ENCODE measurements at places on chromosomes 2 and 18.
A peak's percentile ranks its signal among the peaks of the same experiment; 100 is the strongest.

DNA sequence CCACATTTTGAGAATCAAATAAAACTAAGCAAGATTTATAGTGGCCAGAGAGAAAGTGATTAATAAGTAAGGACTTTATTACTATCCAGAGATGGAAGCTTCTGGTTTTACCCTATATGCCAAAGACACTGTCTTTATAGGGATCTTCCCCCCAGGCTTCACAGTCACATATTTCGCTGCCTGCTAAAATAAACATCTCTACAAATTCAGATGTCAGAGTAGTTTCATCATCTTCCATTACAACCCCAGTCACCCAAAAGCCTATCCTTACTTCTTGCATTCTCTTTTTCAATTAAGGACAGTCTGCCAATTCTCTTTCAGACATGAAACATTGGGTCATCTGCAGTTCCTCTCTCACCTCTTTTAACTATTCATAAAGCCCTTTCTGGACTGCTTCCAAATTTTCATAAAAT, 28.3 kb downstream of the CREB1 start:
- DNase-seq, result no peak

DNA sequence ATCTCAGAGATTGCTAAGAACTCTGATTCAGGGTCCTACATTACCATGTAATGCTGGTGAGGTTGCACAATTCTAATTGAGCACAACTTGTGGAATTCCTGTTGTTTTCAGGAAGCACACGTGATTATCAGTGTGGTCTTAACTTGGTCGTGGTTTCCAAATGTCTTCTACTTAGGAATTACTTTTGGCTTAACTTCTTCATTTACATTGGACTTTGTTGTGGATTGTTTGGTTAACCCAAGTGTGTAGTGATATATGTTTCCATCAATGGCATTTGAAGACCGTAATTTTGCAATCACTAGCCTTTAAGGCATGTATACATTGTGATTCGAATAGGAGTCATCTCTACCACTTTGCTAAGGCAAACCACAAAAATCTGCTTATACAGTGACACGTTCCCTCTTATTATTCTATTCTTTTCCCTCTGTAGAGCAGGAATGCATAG, 373.3 kb downstream of the IRS1 start:
- no peak for DNase-seq

DNA sequence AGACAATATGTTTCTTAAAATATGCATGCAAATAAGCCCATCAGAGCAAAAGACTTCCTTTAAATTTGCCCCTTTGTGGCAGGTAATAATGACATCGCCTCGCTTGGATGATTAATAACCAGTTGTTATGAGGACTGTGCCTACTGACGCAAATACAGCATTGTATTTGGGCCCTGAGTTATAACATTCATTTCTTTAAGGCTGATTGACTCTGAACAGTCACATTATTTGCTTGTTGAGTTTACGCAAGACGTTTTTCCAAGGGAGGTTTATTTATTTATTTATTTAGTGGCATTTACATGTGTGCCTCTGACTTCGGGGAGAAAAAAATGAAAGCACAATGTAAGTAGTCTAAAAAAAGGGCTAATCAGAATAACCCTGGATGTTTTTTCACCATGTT, 88.3 kb downstream of the SLC8A1 start:
- DNase-seq, result no peak

GRCh38 chr2:129796801-129797488, 182.5 kb upstream of the RAB6C start:
- DNase-seq, result no peak

- peak; percentile 29 for DNase-seq
These were observed 116.6 kb downstream of the SRBD1 start for GRCh38 chr2:45494275-45494977.

GRCh38 chr18:36297417-36298125, at the start of gene FHOD3:
TSS of gene FHOD3 (plus strand) at chr18:36297713. CDS start at chr18:36297836, 123 bp downstream.
- DNase-seq, result peak; percentile 34

DNA sequence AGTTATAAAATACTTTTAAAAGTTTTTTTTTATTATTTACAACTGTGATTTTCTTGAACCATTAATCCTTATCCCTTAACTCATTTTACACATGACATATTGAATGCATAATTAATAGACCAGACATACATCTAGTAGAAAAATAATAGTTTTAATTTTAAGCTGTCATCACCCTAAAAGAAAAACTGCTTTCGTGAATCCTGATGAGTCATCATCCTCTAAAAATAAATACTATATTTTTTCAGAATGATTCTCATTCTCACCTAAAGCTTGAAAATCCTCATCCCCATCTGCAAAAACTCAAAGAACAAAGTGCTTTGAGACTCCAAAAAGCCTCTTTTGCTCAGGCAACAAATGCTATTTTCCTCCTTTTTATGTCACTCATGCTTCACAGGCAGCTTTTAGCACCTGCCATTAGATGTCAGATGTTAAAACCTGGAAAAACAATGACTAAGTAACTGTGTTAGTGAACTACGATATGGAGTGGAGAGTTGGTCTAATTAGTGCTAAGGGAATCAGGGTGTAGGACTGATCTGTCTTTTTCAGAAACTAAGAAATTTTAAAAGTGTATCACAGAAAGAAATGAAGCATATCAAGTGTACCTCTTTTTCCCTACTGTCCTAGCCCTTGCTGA, 297.6 kb downstream of the TMX3 start:
- DNase-seq, result peak; percentile 39

DNA sequence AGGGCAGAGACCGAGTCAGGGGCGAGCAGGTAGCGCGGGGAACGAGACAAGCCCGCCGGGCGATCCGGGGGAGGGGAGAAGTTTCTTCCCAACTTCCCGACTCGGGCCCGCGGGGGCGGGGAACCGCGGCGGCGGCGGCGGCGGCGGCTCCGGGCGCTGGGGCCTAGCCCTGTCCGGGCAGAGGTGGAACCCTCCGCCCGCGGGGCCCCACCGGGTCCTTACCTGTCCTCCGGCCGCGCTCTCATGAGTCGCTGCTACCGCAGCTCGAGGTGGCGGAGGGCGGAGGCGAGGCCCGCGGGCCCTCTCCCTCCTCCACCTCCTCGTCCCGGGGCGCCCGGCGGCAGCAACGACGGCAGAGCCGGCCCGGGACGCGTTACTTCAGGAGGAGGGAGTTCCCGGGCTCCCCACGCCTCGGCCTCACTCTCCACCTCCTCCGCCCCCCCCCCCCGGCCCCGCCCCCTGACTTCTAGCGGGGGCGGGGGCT, at the start of gene YES1:
Gene YES1 (minus strand): TSS at position 351 of the 484 bp plus-strand sequence. CDS start 55,415 bp downstream, outside the sequence.
- no peak for DNase-seq

DNA sequence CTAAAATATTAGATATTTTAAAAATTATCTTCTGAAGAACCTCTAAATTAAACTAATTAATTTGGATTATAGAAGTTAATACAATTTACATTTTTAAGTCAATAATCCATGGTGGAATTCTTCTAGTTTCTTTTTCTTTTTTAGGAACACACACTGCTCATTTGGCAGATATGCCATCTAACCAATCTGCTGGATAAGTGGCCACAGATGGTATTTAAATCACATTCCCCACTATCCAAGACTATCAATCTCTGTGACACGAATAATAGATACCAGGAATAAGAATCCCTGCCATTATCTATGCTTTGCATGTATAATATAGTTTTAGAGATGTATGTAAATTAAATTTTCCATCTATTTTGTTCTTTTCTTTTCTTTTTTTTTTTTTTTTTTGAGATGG, 58.5 kb downstream of the CABYR start:
- DNase-seq, result no peak

DNA sequence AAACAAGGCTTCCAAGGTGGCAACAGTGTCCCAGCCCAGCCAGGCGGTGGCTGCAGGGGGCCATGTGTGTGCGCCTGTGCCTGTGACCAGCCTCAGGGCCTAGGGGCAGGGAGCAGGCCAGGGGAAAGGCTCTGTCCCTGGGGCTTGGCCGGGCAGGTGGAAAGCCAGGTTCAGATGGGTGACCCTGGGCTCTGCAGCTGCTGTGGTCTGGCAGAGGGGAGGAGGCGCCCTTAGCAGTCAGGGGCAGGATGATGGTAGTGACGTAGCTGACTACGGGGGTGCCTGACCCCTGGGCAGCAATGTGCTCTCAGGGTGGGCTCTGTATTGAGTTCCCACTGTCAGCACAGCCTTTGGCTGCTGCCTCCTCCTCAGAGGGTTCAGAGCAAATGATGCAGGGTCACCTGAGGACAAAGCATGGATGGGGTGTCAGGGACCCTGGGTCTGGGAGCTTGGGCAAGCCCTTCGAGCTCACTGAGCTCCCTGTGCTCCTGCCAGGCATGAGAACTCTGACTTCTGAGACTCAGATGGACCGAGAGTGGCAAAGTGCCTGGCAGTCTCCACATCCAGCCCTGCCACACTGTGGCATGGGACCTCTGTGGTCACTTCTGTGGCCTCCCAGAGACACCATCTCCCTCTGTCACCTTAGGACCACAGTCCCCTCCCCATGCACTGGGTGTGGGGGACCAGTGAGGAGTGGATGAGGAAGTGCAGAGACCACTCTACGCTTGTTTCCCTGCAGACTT, 56.6 kb upstream of the ALPP start:
- DNase-seq, result no peak

DNA sequence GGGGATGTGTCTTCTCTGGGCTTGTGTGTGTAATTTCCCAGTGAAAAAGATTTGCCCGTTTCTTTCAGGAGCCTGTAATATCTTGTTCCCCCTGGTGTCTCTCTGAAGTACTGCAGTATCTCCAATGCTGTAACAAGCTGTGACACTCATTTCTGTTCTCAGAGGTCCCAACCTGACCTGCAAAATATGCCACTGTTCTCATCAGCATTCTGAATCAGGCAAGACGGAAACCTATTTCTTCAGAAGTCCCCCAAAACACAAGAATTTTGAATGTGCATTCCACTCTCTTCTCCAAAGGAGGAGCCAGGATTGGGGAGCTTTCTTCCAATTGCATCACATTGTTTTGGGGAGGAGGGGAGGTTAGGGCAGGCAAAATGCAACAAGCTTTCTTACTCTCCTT, 77.0 kb upstream of the CNGA3 start:
- no peak for DNase-seq

DNA sequence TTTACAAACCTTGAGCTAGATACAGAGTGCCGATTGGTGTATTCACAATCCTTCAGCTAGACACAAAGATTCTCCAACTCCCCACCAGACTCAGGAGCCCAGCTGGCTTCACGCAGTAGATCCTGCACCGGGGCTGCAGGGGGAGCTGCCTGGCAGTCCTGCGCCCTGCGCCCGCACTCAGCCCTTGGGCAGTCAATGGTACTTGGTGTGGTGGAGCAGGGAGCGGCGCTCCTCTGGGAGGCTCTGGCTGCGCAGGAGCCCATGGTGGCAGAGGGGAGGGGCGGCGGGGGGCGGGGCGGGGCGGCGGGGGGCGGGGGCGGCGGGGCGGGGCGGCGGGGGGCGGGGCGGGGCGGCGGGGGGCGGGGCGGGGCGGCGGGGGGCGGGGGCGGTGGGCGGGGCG, 923.4 kb downstream of the SOCS6 start:
- no peak for DNase-seq

- DNase-seq, result peak; percentile 49
These were observed 204.9 kb downstream of the FAM210A start for GRCh38 chr18:13521418-13521817.

DNA sequence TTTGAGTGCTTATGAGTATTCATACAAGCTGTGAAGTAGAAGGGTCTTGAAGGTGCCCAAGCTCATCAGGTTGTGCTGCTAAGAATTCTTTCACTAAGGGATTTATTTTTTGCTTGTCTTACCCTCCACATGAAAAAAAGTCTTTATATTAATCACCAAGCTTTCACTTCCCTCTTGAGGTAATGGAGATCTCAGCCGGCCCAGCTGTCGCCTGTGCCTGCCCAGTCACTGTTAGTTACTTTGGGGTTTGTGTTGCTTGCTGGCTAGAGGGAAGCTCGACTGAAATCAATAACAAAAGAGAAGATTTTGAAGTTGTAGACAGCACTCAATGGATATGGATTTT, 21.9 kb downstream of the MC2R start:
- no peak for DNase-seq

GRCh38 chr2:147567136-147567535, 277.7 kb upstream of the ACVR2A start:
- DNase-seq, result no peak

DNA sequence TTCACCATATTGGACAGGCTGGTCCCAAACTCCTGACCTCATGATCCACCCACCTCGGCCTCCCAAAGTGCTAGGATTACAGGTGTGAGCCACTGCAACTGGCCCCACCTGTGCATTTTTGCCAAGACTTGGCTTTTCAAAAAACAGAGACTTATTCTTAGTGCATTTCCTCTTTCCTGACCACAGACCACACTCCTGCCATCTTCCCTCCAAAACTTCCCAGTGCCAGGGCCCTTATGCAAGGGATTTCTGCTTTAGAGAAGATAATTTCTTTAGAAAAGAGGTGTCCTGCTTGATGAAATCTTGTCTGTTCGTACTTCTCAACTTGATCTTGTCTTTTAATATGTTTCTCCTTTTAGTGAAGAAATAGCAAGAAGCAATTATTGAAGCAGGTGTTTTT, 98.8 kb upstream of the ZNF516 start:
- DNase-seq, result no peak

DNA sequence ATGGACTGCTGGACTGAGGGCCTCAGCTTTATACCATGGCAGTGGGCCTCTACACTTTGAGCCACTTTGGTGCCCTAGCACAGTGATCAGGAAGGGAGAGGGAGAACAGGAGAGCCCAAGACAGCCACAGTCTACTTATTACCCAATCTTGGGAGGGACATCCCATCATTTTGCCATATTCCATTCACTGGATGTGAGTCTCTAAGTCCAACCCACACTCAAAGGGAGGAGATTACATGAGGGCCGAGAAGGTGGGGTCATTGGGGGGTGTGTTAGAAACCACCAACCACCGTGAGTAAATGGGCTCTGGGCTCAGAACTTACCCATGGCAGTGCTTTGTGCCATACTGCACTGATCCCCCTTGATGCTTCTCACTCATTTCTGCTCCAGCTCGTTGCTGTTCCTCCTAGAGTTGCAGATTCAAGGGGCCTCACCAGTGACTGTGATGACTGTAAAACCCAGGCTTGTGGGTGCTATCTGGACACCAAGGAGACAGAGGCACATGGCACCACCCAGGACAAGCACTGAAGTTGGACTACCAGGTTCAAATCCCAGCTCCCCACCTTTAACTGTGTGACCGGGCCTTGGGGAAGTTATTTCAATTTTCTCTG, 97.6 kb upstream of the RAB6C start:
- DNase-seq, result no peak

GRCh38 chr2:60553495-60554073, at the start of gene BCL11A:
TSS of gene BCL11A (minus strand) at chr2:60553654. CDS start at chr2:60553270, 384 bp downstream.
- DNase-seq, result no peak

DNA sequence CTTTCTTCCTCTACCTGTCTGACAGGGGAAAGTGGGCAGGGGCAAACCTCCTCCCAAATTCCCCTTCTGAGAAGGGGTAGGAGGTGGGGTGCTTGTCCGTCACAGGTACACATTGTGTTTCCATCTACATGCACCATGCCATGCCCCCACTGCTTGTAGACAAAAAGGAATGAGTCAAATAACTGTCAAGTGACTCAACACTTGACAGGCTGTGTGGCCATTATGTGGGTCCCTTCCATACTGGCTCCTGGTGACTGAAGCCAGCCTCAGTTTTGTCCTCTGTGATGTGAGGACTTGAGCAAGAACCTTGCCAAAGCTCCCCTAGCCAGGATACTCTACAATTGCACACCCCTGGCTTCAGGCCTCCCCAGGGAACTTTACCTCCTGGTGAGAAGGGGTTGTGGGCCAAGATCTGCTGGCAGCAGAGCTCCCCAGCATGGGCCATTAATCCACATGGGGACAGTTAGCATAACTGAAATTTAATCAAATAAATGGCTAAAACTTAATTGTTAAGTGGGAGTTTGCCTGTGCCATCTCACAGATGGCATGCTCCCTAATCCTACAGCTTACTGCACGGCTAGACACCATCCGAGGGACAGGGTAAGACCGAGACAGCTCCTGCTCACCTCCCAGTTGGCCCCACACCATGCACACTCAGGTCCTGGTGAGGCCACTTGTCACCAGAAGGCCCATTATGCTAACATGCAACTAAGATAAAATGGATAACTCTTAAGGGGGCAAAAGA, 140.2 kb downstream of the BCL11A start:
- DNase-seq, result no peak
